ENCODE measurements at places on chromosomes 4 and X. TPM values are rescaled to one million over a fixed set of nuclear protein-coding genes. Genes with fewer than 3 reads are reported as not detected.

UGT2B15 gene
- total RNA-seq: not detected

ZNF185 gene
- 1.3 TPM for total RNA-seq

PHOX2B gene
- not detected for total RNA-seq

GRCh38 chr4:107834241-107834794 lies 9.6 kb downstream of the SGMS2 start:
- no peak for DNase-seq

- DNase-seq: no peak
Observed at GRCh38 chrX:43266487-43266886, 389.6 kb upstream of the MAOA start.

GRCh38 chr4:159398236-159398638 lies 295.4 kb downstream of the RAPGEF2 start:
- DNase-seq: no peak

GRCh38 chr4:188552741-188553275 lies 413.6 kb downstream of the TRIML1 start:
- no peak for DNase-seq

GRCh38 chr4:53366301-53366716 lies 448 bp upstream of the SCFD2 start:
- DNase-seq: no peak

- DNase-seq: no peak
Observed at GRCh38 chr4:142265946-142266345, 580.2 kb downstream of the INPP4B start.
